Dermis blood vessel endothelial cell (primary cell): ENCODE measurements at places on chromosomes 13 and 19.

DNA sequence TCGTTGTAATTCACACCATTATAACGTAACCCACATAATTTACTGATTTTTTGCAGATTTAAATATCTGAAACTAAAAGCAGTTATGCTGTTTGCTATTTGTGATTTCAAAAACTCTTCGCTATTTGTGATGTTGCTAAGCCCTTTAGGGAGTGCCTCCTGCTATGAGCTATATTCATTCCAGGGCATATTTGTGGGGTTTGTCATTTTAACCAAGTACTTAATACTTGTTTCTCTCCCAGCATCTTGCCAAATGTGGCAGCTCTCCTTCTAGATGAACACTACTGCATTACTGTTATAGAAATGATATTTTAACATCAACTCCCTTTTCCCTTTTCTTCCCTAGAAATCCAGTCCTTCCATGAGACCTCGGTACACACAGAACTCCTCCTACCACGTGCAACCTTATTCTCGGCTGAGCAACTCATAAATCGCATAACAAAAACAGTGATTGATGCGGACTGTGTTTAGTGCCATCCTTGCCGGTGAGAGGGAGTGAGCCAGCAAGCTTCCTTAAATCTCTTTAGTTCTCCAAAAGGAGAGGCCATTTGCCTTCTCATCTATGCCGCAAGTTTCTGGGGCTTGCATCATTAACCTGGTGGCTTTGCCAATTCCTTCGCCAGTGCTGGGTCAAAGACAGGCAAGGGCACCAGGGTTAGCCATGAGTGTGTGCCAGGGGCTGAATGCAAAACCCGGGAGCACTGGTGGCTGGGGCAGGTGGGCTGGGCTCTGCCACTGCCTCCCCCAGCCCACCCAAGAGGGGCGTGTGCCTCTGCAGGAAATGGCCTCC lies 33.4 kb downstream of the RFX2 start:
- no peak for DNase-seq

- peak; percentile 95 for DNase-seq
Observed at GRCh38 chr13:23427342-23427843, 6.1 kb downstream of the SACS start.

DNA sequence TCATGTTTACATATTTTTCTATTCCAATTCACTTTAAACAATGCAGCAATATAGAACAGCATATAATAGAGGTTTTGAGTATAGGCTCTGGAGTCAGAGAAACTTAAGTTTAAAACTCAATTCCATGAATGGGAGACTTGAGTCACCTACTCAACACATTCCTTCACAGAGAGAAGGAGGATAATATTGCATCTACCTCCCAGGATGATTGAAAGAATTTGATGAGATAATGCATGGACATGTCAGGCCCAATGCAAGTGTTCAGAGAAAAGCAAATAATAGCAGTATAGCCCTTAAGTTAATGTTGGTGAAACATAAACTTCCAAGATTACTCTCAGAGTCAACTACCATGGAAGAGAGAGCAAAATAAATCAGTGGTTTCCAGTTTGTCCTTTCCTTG lies 170.2 kb downstream of the DCLK1 start:
- DNase-seq, result no peak

- no peak for DNase-seq
Observed at GRCh38 chr19:35099155-35099896, 16.3 kb upstream of the FXYD3 start.

DNA sequence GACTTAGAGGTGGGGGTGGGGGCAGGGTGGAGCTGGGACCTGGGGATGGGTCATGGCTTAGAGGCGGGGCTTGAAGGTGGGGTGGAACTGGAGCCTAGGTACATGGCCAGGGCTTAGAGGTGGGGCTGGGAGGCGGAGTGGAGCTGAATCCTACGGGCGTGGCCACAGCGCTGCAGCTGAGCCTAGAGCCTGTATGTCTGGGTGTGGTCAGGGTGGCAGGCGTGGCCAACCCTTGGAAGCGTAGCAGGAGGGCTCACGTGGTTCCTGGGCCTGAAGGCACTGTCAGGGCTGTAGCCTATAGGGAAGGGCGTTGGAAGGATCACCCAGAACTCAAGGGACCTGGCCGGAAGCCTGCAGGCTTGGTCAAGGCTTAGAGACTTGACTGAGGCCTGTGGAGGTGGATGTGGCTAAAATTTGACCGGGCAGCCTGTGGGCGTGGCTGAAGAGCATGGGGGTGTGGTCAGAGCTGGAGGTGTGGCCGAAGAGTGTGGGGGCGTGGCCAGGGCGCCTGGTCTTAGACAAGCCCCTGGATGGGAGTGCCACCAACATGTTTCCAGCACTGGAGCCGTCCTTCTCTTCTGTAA lies 24.3 kb downstream of the COLGALT1 start:
- DNase-seq, result peak; percentile 73

- DNase-seq, result no peak
Observed at GRCh38 chr13:107342747-107343146, 774.8 kb upstream of the ARGLU1 start.

DNA sequence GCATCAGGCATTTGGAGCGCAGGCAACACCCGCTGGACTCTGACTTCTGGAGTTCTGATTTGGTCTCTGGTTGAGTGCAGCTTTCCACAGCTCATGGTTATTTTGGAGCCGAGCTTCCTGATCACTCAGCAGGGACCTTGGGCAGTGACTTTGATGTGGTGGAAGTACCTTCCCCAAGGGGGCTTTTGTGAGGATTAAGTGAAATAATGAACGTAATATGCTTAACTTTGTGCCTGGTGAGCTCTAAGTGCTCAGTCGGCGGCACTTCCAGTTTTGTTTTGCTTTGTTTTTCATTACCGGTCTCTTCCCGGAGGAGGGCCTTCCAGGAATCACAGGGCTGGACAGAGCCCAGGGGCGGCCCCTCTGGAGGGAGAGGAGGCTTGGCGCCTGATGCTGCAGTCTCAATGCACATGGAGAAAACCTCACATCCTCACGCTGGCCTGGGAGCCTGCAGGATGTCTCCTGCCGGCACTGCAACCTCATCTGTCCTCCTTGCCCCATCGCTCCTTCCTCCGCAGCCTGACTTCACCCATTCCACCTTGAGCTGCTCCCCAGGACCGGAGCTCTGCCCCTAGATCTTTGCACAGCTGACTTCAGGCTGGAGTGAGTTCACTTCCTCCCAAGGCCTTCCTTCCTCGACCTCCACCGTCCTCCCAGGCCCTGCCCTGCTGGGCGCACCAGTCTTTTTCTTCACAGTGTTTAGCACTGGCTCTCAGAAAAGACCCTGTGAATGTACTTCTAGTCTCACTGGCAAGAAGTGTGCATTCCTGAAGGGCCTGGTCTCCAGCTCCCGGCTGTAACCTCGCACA lies 1.5 kb downstream of the PLEKHF1 start:
- peak; percentile 77 for DNase-seq

- no peak for DNase-seq
Observed at GRCh38 chr13:72303941-72304746, 423.3 kb downstream of the MZT1 start.

- no peak for DNase-seq
Observed at GRCh38 chr19:41533671-41534215, 42.2 kb upstream of the CEACAM21 start.

DNA sequence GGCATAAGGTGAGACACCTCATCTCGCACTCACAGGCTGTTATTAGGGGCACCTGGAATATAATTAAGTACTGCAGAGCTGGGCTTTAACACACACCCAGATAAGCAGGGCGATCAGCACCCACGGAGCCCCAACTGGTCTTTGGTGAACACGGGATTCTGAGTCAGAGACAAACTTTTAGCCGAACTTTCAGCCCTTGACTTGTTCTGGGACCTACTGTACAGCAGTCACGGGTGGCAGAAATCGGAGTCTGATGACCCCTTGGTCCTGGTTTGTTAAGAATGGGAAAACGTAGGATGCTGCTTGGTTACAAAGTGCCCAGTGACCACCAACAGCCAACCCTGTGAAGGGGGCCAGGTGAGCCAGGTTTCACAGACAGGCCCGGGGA lies 9.0 kb downstream of the SH3GL1 start:
- peak; percentile 45 for DNase-seq

DNA sequence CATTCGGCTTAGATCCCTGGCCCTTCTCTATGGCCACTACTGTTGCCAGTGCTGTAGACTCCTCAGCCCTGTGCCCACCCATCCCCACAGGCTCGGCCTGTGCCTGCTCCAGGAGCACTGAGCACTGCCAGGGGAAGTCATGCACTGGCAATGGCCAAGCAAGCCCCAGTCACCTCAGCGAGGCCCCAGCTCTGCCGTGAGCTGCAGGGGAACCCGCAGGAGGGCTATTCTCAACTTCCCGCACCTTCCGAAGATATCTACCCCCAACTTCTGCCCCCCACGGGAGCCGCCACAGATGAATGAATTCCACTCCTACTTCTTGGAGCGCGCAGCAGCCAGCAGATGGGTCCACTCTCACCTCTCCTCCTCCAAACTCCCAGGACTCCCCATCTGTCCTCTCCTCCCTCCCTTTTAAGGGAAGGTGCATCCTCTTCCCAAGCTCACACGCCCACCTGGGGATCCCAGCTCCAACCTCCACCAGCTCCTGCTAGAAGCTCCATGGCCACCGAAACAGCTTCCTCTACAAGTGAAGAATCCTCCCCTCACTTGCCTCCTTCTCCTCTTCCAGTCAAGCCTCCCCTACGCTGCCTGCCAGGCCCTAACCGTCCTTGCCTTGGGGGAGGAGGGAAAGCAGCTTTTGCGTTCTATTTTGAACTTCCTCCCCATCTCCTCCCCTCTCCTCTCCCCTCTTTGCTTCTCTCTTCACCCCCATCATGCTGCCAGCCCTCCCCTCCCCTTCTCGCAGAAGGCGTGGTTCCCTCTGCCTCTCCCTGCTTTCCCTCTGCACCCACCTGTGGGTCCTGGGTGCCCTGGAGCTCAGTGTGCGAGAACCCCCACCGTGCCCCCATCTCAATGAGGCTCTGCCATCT lies 52.2 kb downstream of the PEPD start:
- DNase-seq, result no peak

- DNase-seq, result no peak
Observed at GRCh38 chr13:51258612-51259548, 36.7 kb downstream of the FAM124A start.

DNA sequence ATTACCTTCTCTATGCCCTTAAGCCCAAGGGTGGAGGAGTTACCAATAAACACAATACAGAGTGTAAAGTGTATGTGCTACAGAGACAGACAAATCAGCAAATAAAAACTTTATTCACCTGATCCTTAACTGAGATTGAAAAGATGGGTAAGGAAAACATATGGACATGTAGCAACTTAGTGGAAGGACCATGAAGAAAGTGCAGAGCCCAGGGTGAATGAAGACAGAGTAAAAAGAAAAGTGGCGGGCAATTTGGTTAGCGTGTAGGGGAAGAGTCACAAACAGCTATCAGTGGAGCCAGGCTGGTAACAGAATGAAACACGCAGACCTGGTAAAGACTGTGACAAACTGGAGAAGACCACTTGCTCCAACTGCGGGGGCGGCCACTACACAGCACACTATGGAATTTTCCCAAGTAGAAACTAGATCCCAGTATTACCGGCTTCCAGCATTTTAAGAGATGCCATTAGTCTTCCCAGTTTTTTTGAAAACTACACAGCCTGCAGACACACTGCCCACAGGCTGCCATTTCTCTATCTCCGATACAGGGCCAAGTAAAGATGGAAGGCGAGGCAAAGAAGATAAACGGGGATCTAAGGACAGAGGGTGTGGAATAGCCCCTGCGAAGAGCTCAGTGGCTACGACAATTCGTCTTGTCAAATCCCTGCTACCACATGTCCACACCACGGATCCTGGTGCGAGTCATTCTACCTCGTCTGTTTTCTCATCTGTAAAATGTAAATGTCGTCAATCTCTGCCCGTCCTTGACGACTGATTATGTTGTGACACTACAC lies 1.2 kb downstream of the UQCRFS1 start:
- peak; percentile 43 for DNase-seq

GRCh38 chr19:47415953-47416642 lies 3.2 kb downstream of the MEIS3 start:
- DNase-seq, result no peak

- DNase-seq, result no peak
Observed at GRCh38 chr19:40178756-40179155, 12.5 kb upstream of the MAP3K10 start.

DNA sequence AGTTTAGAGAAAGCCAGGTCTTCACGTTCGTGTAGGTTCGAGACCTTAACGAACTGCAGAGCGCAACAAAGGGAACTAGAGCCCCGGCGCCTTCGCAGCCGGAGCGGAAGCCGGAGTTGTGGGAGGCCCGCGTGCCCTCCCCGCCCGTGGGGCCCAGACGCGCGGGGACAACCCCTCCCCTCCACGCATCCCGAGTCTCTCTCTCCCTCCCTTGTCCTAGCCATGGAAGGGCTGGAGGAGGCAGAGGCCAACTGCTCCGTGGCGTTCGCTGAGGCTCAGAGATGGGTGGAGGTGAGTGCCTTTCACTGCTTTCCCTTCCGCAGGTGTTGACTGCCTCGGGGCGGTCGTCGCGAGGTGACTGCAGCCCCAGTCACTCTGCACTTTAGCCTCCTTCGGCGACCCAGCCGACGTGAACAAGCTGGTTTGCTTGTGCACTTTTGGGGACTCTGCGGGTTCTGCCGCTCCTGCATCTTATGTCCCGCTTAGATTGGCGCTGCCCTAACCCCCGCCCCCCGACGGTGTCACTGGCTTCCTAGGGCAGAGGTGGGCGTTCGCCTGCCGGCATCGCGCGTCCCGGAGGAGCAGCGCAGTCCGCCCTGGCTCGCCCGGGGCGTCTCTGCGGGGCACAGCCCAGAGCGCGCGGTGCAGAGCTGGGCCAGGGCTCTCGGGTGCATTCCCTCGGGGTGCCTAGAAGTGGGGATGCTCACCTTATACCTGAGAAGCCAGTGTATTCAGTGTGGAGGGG lies 478 bp downstream of the LMO7 start:
- DNase-seq, result peak; percentile 34

GRCh38 chr13:36918246-36919131 lies 1.5 kb downstream of the SMAD9 start:
- peak; percentile 49 for DNase-seq
